ENCODE measurements at places on chromosomes 11 and 22. TPM values are rescaled to one million over a fixed set of nuclear protein-coding genes. Genes with fewer than 3 reads are reported as not detected.

DNA sequence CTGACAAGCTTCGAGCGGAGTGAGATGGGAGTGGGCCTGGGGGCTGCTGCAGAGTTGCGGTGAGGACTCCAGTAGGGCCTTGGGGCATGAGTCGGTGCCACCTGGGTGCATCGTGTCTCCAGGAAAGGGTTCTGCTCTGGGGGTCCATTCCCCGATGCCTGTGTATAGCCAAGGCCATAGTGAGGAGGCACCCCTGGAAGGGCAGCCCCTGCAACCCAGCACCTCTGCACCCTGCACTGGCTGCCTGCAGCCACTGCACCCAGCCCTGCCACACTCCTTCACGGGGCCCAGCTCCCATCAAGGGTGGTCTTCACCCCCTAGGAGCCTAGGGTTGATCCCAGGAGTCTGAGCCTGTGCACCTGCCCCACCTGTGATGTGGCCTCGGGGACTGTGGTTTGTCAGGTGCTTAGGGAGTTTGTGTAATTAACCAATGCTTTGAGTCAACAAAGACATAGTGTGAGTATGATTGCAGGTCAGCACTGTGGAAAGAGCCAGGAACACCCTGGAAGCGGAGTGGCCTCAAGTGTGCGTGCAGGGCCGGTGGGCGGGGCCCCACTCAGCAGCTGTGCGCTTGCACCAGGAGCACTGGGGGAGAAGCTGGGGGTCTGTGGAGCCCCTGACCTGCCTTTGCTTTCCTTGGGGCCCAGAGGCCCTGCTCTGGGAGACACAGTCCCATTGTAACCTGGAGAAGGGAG, 1299.3 kb downstream of the BRD1 start:
- H3K27ac ChIP-seq: no peak overlapping the region
- no peak for DNase-seq
- no peaks in the 10 kb centered on the region for H3K4me1 ChIP-seq
- no peak overlapping the region for H3K4me3 ChIP-seq

GRCh38 chr22:25413620-25414019, 150.9 kb upstream of the GRK3 start:
- H3K4me3 ChIP-seq: no peak overlapping the region
- peaks cover 21% of the 10 kb centered on the region for H3K4me1 ChIP-seq
- H3K36me3 ChIP-seq: no peaks in the 10 kb centered on the region
- H3K27me3 ChIP-seq: no peaks in the 10 kb centered on the region

DNA sequence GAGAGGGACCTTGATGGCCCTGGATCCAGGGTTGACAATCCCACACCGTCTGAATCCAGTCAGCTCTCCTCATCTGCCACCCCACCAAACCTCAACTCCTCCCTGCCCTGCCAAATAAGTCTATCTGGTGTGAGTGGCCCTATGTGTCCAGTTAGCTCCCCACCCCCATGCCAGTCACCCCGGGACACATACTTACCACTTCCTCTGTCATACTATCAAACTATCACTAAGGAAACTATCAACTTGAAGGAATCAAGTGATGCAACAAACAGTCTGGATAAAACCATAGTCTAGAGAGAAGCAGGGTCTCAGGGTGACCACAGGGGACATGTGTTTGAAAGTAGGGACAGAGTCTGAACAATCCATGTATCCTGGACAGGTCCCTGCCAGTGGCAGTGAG, 13.2 kb upstream of the CSF2RB start:
- no peak for DNase-seq
- no peak overlapping the region for H3K4me3 ChIP-seq
- H3K4me1 ChIP-seq: peaks cover 2% of the 10 kb centered on the region

Gene NLRP10
- polyA plus RNA-seq: not detected

Measured in naive B cell (primary cell).